Stimulated activated CD4-positive, alpha-beta T cell treated with anti-CD3 and anti-CD28 coated beads, Interleukin-4, amount 100 ng/mL, for 1 hour (primary cell): ENCODE measurements at places on chromosomes 4 and X.

- no peak for DNase-seq
Measured at GRCh38 chrX:124256216-124256615, 76.2 kb upstream of the TEX13D start.

- DNase-seq = no peak
Measured at GRCh38 chr4:5970381-5971077, 47.7 kb downstream of the C4orf50 start.

- no peak for DNase-seq
Measured at GRCh38 chr4:184384056-184384809, 90.1 kb downstream of the IRF2 start.

GRCh38 chr4:53497487-53498244, 93.6 kb downstream of the LNX1 start:
- DNase-seq = no peak

DNA sequence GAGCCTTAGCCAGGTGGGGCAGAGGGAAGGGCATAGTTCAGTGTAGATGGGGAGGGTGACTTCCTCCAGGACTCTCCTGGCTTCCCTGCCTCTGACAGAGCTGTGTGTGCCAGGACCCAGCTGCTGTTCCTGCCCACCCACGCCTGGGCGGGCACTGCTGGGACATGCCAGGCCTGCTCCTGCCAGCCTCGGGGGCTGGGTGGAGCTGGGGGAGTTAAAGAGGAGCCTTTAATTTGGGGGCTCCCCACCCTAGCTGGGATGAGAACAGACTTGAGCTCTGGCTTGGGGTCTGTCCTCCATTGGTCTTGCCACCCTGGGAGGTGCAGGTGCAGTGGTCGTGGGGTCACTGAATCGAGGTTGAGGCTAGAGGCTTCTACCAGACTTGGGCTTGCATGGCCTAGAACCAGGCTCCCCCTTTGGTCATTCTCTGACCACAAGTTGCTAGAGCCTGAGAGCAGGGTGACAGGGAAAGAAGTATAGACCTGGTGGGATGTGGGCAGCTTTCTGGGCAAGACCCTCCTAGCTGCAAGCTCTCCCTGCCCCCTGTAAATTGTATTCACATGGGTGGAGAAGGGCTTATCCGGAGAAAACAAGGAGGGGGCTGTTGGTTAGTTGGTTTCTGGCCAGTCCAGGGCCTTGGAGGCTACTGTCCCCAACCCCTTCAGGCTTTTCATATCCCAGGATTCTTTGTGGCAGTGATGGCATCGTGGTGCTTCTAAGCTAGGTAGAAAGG, 5.7 kb downstream of the EFNB1 start:
- no peak for DNase-seq

DNA sequence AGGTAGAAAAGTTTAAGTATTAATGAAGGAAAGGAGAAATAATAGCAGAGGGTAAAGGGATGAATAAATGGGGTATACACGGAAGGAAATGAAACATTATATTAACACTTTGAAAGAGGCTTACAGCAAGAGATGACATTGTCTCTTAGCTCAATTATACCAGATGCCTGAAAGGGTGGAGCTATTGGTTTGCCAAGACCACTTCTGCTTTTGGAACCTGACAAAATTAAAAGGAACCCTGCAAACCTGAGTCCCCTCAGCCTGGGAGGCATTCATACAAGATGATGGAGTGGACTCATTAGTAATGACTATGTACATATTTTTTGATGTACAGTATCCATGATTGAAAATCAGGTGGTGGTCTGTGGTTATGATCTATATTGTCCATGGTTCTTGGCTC, 45.1 kb upstream of the HPF1 start:
- DNase-seq = no peak

DNA sequence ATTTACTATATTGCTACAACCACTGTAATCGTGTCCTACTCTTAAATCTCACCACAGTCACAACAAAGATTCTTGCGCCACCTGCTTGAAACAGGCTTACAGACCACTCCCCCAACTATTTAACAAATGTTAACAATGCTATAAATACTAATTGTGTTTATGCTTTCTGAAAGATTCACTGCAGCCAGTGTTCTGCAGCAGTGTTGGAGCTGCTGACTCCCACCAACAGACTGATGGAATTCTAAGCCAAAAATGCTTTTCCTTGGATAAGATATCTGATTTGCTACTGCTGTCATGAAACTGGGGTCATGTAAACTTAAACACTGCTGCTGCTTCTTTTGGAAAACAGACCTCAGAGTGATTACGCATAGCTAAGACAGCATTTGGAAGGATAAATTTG, 244.2 kb upstream of the MAB21L2 start:
- DNase-seq = no peak
